ENCODE measurements at places on chromosomes 4 and X.

DNA sequence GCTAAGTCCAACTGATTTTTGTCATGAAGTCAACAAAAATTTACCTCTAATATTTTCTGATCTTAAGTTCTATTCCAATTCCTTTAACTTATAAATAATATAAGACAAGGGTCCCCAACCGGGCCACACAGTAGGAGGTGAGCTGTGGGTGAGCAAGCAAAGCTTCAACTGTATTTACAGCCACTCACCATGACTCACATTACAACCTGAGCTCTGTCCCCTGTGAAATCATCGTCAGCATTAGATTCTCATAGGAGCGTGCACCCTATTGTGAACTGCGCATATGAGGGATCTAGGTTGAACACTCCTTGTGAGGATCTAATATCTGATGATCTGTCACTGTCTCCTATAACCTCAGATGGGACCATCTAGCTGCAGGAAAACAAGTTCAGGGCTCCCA lies 227.4 kb downstream of the MAPK10 start:
- DNase-seq = no peak

DNA sequence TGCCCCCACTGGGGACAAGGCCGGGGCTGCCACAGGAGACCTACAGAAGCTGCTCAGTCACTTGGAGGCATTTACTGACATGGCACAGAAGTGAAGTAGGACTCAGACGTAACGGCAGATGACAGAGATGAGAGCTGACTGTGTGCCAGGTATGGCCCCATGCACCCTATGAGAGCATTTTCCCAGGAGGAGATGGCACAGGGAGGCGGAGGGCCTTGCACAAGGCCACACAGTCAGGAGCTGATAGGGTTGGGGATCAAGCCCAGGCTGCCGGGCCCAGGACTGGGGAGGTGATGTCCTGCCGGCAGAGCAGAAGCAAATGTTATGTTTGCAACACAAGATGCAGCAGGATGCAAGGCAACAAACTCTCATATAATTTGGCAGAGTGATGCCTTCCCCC lies 34.1 kb downstream of the NAT8L start:
- DNase-seq = no peak

GRCh38 chr4:77028246-77028645 lies 47.5 kb downstream of the CCNI start:
- DNase-seq = no peak

- DNase-seq = no peak
Observed at GRCh38 chr4:183395395-183395794, 49.0 kb upstream of the CDKN2AIP start.

GRCh38 chr4:93897559-93897958 lies 69.0 kb downstream of the ATOH1 start:
- DNase-seq = no peak

DNA sequence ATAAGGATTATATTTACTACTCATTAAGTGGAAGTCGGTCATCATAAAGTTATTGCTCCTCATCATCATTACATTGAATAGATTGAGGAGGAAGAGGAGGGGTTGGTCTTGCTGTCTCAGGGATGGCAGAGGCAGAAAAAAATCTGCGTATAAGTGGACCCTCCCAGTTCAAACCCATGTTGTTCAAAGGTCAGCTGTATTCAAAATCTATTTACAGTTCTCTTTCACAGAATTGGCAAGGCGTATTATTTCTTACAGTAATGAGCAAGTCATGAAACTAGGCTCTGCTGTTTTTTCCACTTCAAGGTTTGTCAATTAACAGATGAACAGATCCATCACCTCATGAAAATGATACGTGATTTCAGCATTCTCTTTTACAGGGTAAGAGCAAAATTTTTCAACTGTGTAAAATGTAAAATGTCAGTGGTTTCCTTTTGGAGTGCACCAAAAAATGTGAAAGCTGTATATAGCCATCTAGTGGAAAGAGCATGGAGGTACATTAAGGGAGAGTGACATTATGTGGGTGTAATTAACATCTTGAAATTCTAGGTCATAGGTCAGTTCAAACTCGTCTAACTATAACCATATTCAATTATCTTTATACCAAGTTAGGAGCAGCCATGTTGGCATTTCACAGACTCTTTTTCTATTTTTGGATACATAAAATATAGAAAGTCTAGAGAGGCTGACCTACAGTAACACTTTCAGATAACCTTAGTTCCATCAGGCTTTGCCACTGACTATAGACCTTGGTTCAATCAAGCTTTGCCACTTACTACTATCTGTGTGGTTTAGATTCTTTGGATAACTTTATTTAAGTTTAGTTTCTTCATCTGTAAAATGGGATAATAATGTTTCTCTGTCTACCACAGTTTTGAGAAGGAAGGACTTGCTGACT lies 30.1 kb downstream of the NEIL3 start:
- no peak for DNase-seq

- no peak for DNase-seq
Observed at GRCh38 chrX:33721927-33722326, 410.2 kb downstream of the FAM47A start.

GRCh38 chr4:122665161-122665929 lies 44.5 kb upstream of the IL21 start:
- no peak for DNase-seq

DNA sequence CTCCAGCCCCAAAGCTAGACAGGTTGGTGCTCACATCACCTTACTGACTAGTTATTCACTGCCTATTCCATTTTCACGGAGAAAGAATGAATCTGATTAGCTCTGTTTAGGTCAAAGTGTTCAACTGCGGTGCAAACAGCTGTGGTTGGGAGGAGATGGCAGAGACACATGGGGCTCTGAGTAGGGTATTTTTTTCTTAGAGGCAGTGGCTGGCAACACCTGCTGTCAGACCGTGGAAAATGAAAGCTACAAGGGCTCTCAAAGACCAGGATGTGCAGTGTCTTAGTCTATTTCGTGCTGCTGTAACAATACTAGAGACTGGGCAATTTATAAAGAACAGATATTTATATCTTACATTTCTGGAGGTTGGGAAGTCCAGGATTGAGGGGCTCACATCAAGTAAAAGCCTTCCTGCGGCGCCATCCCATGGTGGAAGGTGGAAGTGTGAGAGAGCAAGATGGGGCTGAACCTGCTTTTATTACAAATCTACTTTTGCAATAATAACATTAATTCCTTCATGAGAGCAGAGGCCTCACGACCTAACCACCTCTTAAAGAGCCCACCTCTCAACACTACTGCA lies 10.6 kb downstream of the NYX start:
- DNase-seq = no peak

- no peak for DNase-seq
Observed at GRCh38 chr4:31114816-31115215, 394.6 kb downstream of the PCDH7 start.

DNA sequence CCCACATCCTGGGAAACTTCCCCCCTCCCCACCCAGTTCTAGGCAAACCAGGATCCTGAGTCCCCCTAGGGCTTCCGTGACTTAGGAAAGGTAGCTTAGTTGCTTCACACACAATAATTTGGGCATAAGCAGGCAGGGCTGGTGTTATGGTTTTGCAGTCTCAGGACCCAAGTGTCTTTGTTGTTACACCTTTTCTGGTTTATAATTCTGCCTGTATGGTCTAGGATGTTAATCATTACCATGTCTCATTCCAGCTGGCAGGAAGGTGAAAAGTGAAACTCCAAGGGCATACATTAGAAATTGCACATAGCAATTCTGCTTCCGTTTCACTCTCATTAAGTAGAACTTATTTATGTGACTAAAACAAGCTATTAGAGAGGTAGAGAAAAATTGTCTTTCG lies 16.8 kb downstream of the UGT8 start:
- DNase-seq = no peak

- no peak for DNase-seq
Observed at GRCh38 chr4:87545052-87545451, 15.9 kb upstream of the SPARCL1 start.

DNA sequence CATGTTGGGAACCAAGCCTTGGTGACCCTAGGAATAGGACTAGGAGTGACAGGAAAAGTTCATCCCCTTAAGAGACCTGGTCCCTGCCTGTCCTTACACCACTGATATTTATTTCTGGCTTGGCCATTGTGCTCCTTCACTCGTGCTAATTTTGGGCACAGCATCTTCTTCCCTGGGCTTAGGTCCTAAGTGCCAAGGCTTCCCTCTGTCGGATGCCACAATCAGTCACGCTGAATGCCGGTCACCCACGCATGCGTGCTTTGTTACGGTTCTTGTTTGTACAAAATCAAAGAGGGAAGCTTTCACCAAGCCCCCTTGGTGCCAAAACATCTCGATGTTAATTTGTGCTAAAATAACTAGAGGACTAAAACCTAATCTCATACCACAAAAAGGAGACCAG lies 17.4 kb upstream of the MAP3K15 start:
- no peak for DNase-seq

DNA sequence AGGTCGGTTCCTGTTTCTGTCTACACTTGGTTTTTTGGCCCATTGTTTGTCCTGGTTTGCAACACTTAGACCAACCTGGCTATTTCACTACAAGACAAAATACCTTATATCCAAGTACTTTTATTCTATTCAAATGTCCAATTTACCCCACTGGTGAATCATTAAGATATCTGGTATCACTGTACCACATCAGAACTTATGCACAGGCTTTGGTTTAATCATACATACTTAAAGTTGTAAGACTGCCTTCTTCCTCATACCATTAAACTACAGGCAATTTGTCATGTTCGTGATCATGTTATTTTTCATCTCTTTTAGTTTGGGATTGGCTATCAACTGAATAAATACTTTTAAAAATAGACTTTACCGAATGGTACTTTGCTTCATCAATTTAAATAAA lies 53.0 kb upstream of the ATOH1 start:
- DNase-seq = no peak

DNA sequence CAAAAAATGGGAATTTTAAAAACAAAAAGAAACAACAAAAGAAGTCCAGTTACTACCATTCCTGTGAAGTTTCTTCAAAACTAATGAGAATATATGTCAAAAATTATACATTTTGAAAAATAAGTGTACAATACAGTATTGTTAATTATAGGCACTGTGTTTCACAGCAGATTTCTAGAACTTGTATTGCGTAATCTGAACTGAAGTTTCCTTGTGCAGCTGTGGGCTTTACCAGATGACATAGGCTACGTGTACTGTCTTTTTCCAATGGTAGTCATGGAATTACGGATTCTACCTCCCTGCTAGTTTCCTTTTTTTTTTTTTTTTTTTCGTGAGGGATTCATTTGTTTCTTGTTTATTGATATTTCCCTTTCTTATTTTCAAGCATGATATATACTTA lies 113.8 kb upstream of the GABRA2 start:
- no peak for DNase-seq

- no peak for DNase-seq
Observed at GRCh38 chr4:74598611-74599325, 153.8 kb downstream of the AREG start.

- DNase-seq = no peak
Observed at GRCh38 chrX:37998586-37999262, 7.6 kb upstream of the SYTL5 start.

DNA sequence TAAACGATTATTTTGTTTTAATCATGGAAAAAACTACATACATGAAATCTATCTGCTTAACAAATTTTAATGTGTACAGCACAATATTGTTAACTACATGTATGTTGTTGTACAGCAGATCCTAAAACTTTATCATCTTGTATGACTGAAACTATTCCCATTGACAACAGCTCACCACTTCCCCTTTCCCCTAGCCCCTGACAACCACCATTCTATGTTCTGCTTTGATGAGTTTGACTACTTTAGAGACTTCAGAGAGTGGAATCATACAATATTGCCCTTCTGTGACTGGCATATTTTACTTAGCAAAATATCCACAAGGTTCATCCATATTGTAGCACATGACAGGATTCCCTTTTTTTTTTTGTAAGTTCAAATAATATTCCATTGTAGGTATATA lies 185.9 kb downstream of the CFAP299 start:
- no peak for DNase-seq

GRCh38 chrX:150701377-150701776 lies 8.2 kb downstream of the MTMR1 start:
- no peak for DNase-seq

DNA sequence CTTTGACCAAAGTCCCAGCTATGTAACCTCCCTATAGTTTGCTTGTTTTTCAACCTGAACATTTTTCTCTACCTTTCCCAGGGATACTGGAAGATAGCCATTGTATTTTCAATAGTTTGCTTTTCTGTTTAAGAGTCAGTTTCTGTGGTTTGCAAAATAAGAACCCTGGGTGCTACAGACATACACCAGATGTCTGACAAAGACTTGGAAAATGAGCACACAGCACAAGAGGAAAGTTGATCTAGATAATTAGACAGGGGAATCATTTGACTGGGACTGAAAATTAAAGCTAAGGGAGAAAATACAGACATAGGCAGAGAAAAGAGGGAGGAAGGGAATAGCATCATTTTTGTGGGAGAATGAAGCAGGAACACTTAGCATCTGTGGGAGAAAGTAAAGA lies 218.3 kb upstream of the CNKSR2 start:
- no peak for DNase-seq

GRCh38 chrX:106680716-106681115 lies 45.8 kb upstream of the RNF128 start:
- DNase-seq = no peak

GRCh38 chrX:16963216-16963615 lies 16.8 kb downstream of the REPS2 start:
- no peak for DNase-seq

GRCh38 chrX:40912576-40912975 lies 172.7 kb upstream of the USP9X start:
- no peak for DNase-seq

DNA sequence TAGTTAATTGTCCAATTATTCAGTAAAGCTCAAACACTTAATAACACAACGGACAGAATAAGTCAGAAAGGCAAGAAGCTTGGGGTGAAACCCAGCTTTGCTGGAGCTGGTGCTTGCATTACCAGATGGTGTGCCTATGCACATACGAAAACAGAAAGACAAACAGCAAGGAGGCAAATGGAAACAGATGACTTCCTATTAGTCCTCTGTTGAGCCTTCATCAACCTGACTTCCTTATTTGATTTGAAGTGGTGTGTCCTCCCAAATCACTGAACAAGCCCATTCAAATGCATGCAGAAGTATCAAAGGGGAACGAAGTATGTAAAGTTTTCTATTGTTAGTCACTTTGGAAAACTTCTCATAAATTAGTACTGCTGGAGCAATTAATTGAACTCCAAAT lies 166.2 kb downstream of the ATP10D start:
- DNase-seq = no peak

GRCh38 chr4:87270825-87271224 lies 50.4 kb upstream of the KLHL8 start:
- DNase-seq = no peak

- no peak for DNase-seq
Observed at GRCh38 chr4:184215709-184216328, 1.9 kb downstream of the ENPP6 start.

- peak; percentile 48 for DNase-seq
Observed at GRCh38 chrX:53682885-53683555, 3.5 kb downstream of the HUWE1 start.

DNA sequence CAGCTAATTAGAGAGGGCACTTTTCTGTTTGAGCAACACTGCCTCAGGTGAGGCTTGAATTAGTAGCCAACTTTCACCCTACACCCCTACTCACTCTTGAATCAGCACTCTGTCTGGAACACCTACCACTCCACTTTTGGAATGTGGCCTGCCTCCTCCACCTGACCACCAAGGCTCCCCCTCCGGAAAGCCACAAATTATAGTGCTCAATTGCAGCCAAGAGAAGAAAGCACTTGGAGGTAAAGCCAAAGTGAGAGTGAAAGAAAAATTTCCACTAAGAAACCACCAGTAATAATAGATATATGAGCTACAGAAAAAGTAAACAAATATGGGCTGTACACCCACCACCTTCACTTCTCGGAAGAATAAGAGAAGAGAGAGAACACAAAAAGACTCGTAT lies 41.1 kb downstream of the PPP3CA start:
- DNase-seq = no peak

GRCh38 chrX:22516893-22517292 lies 244.2 kb downstream of the CBLL2 start:
- no peak for DNase-seq

GRCh38 chr4:176406736-176407135 lies 87.0 kb downstream of the SPCS3 start:
- DNase-seq = no peak

Measured in MG63 (cell line).